A172 (cell line): ENCODE measurements at places on chromosomes 4 and X.

- peak; percentile 24 for DNase-seq
These were observed 18.5 kb downstream of the TMEM164 start for GRCh38 chrX:110021258-110022022.

DNA sequence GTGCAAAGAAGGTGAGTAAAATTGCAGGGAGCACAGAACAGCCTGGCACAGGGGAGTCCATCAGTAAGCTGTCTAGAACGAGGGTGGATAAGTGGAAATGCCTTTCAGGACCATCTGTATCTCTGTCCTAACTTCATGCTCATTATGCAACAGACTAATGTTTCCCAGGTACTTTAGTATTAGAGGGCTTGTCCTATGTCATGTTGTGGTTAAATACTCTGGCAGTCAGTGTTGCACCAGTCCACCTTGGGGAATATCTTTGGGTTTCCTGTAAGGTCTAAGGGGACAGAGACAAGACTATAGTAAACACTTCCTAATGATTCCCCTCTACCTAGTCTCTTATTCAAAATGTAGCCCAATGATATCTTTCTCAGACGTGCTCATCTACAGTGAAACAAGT lies 21.3 kb downstream of the NOCT start:
- DNase-seq, result no peak

- no peak for DNase-seq
These were observed 438.7 kb downstream of the RPA4 start for GRCh38 chrX:97322401-97322800.

- DNase-seq, result no peak
These were observed 10.1 kb upstream of the VSIG1 start for GRCh38 chrX:108034725-108035124.

DNA sequence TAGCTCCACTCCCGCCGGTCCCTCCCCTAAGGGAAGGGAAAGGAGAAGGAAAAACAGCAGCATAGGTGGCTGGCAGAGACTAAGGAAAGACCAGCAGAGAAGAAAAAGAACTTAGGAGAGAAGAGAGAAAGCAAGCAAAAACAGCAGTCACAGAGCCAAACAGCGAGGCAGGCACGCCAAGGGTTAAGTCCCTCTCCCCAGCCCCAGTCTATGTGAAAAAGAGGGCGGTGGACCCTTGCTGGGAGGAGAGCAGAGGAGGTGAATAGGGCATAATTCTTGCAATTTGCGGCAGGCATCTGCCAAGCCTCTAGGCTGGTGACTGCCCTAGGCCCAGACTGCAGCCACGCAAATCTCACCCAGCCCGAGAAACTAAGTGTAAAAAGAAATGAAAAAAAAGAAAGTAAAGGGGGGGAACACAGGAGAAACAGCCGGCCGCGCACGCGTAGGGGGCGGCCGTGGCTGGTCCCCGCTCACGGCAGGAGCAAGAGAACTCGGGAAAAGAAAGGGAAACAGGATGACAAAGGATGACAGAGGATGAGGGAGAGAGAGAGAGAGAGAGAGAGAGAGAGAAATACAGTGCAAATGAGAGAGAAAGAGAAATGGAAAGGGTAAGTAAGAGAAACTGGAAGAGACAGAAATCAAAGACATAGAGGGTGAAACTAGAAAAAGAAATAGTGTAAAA lies 48.6 kb downstream of the MAGEA9 start:
- DNase-seq, result peak; percentile 45
